Stimulated activated CD8-positive, alpha-beta memory T cell treated with anti-CD3 and anti-CD28 coated beads, Interleukin-4, amount 100 ng/mL, for 24 hours (primary cell): ENCODE measurements at places on chromosomes 6 and 20.

DNA sequence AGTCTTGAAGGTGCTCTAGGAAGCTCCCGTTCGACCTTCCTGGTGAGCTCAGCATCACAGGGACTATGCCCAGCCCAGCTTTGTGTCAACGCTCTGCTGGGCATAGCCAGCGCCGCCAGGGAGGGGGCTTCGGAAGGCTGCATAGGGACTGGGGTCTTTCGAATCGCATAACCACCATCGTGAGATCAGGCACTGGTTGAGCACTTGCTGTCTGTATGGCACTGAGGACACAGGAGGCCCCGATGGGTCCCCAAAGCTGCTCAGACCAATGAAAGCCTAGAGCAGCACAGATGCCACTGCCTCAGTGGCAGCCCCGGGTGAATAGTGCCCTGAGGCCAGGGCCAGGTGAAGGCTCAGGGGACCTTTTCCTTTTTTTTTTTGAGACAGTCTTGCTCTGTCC, 96.7 kb downstream of the TAF4 start:
- DNase-seq, result no peak

DNA sequence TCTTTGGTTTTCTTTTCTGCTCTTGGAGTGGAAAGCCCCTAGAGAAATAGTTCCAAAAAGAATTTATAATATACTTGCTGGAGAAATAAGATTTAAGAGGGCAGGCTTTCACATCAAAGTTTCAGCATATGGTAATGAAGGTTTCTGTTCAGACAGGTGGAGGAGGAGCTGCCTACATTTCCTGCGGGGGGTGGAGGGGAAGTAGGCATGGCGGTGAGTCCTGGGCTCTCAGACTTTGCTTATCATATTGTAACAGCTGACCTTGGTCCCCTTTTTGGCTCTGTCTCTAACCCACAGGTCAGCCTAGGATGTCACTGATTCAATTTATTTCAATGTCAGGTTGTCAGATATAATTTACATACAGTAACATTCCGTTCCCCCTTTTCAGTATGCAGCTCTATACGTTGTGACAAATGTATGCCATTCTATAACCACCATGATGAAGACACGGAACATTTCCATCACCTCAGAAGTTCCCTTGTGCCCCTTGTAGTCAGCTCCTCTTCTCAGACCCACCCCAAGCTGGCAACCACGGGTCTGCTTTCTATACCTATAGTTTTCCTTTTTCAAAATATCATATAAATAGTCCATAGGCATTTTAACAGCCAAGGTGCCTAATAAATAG, 77.6 kb upstream of the GGTLC1 start:
- DNase-seq, result no peak

DNA sequence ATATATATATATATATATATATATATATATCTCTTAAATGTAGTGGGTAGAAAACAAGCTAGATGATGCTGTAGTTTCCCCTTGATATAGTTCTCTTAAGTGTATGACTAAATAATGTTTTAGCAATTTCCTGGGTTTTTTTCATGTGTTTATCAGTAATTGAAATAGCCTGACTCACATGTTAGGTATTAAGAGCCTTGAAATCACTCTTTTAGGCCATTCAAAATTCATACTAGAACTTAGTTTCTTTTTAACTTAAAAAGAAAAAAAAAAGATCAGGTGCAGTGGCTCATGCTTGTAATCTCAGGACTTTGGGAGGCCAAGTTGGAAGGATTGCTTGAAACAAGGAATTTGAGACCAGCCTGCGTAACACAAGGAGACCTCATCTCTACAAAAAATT, 44.1 kb downstream of the NKX2-4 start:
- DNase-seq, result no peak

- DNase-seq, result no peak
Observed at GRCh38 chr6:118735320-118735719, 83.9 kb upstream of the CEP85L start.
